ENCODE measurements at places on chromosomes 3 and 15. TPM values are rescaled to one million over a fixed set of nuclear protein-coding genes. Genes with fewer than 3 reads are reported as not detected.

- peak; percentile 31 for DNase-seq
These were observed 4.6 kb upstream of the SIN3A start for GRCh38 chr15:75455982-75456531.

DNA sequence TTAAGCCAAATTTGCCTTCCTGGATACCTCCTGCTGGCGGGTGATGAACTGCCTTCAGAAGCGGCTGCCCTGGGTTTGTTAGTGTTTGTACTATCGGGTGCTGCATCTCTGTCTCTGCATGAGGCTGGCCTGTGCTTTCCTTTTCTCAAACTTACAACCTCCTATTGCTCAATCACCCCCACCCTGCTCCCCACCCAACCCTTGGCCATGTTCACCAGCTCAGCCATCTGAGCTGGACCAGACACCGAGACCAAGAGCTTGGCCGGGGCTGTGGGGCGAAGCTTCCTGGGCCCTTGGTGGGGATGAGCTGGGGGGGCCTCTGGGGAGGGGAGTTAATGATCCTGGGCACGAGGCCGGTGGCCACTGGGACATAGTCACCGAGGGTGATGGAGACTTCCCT, 16.8 kb upstream of the FBLN2 start:
- DNase-seq: no peak

DNA sequence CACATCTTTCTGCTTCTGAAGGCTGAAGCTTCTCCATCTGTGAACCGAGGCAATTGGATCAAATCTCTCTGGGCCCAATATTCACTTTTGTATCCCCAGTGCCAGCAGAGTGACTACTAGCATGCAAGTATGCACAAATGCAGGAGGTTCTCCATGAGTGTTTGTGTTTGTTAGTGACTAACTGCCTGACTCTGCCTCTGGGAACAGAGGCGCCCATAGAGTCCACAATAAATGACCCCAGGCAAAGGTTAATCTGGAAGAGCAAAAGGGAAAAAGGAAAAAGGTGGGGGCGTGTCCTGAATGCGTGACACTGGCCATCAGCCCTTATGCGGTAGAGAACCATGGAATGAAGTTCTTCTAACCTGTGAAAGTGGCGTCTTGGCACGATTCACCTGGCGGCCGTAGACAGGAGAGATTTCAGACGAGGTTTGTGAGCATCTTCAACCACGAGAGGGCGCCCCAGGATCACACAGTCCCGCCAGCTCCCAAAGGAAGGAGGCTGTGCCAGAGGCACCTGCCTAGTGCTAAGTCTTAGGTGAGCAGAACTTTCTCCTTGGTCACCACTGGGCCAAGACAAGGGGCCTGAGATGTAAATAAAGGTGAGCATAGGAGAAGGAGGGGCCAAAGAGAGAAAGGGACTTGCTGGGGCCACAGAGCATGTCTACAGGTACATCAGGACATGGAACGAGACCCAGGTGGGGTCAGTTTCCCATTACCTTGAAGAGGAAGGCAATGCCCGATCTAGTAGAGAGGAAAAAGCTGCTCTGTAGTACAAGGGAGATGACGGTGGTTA, 44.2 kb downstream of the RBPMS2 start:
- peak; percentile 58 for DNase-seq

GRCh38 chr3:83873550-83873949, 1085.2 kb upstream of the CADM2 start:
- peak; percentile 14 for DNase-seq

DNA sequence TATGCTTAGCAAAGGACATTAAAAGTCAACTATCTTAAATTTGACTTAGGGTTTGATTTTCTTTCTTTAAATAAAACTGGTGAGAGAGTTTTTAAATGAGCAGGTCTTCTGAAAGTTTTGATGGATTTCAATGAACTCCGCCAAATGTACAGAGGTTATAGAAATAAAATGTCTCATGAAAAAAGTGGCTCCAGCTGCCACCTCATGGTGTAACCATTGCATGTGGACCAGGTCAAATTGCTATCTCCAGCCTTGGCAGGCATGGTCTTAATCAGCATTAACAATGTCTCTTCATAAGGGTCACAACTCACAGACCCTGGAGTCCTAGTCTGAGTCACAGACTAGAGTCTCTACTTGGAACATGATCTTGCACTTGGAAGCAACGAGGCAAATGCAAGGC, 182.3 kb downstream of the ADAMTS17 start:
- DNase-seq: no peak

SLC12A1 gene
- not detected for total RNA-seq

- no peak for DNase-seq
These were observed 112.5 kb upstream of the BNIP2 start for GRCh38 chr15:59801649-59802048.

ADAMTS7 gene
- total RNA-seq: 5.5 TPM

- no peak for DNase-seq
These were observed 554 bp upstream of the COMMD4 start for GRCh38 chr15:75335313-75335704.

ZNF660 gene
- total RNA-seq: 0.08 TPM

DNA sequence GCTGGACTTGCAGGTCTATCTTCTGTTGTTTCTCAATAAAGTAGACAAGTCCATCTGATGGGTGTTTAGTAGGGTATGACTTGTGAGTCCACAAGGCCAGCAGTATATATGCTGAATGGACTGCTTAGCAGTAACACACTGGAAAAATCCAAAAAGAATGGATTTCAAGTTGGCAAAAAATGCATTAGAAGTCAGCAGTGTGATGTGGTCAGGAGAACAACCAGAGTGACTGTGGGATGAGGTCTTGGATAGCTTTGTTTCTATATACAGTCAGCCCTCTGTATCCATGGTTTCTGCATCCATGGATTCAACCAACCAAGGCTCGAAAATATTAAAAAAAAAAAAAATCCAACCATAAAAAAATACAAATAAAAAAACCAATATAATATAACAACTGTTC, 55.8 kb downstream of the LPP start:
- DNase-seq: no peak

DNA sequence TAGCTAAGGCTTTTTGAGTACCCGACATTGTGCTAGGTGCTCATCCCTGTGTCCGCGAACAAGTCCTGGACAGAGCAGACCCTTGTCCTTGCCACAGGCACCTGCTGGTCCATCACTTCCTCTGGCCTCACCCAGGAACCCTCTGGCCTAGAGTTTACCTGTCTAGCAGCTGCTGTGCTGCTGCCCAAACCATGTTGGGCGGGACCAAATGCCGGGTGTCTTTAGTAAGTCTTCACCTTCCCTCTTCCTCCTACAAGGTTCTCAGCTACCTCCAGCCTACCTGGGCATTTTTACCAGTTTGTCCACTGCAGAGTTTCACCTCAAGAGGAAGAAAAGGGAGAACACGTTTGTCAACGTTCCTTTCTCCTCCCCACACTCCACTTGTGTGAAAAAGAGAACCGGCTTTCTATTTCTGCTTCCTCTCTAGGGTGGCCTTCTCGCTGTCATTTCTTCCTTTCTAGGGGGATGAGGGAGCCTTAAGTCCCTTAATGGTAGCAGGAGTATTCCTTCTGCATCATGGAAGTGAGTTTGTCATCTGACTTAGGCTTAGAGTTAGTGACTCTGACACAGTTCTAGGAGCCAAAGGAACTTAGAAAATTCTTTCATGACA, 80.4 kb upstream of the GCNT3 start:
- no peak for DNase-seq

GPR149 gene
- not detected for total RNA-seq

SYNPR gene
- total RNA-seq: not detected

- no peak for DNase-seq
These were observed 46.7 kb downstream of the MCF2L2 start for GRCh38 chr3:183381673-183382072.

- DNase-seq: no peak
These were observed 49.9 kb upstream of the BLM start for GRCh38 chr15:90667073-90667754.

GRCh38 chr15:46997501-46997900, 719.8 kb upstream of the SEMA6D start:
- DNase-seq: no peak

GRAMD2A gene
- 0.33 TPM for total RNA-seq

KLHL40 gene
- not detected for total RNA-seq

DNA sequence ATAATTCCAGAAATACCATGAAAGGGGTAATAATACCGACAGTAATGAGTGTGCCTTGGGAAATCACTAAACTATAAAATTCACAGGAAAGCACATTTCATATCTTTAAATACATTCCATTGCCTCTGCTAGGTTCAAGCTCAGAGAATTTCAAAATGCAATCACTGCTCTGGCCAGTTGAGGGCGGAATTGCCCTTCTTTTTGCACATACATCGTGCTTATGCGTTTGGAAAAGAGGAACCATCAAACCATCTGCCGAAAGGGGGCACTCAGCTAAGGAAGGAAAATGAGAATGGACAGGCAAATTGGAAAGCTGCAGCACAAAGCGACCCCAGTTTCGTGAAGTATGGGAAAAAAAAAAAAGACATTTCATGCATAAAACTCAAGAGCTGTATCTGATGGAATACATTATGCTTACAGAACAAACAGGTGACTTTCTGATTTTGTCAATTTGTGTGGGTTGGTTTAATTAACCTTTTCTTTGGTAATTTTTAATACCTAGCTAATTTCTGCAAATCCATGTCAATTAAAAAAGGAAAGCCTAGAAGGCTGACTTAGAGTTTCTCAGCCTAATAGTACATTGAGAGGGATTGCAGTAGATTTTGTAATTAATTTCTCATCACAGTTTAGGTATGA, 61.4 kb downstream of the TUSC7 start:
- DNase-seq: peak; percentile 51

SMAD6 gene
- total RNA-seq: 3.4 TPM

DNA sequence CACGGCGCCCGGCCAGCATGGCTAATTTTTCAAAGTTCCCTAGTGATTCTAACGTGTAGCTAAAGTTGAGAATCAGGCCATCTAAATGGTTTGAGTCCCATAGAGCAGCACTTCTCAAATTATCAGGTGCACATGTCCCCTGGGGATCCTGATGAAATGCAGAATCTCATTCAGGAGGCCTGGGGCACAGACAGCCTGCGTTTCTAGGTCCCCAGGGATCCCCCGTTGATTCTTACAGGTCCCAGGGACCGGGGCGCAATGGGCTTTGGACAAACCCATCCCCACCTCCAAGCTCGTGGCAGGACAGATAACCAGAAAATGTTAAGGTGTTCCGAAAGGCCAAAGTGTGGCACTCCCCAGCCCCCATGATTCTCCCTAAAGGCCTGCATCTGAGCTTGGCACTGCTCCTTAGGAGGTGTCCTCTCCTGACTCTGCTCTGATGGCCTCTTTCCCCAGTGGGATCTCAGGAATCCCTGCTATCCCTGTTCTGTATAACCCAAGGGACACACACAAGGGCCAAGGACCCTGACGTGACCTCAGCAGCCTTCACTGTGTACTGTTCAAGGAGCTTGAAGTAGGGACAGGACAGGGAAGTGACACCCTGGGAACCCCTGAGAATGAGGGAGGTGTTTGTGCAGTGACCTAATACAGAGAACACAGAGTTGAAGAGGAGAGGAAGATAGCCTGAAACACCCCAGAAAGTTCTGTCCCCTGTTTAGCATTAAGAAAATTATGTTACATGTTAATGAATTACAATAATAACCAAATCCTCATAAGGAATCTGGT, 8.0 kb downstream of the LRRK1 start:
- DNase-seq: no peak

DNA sequence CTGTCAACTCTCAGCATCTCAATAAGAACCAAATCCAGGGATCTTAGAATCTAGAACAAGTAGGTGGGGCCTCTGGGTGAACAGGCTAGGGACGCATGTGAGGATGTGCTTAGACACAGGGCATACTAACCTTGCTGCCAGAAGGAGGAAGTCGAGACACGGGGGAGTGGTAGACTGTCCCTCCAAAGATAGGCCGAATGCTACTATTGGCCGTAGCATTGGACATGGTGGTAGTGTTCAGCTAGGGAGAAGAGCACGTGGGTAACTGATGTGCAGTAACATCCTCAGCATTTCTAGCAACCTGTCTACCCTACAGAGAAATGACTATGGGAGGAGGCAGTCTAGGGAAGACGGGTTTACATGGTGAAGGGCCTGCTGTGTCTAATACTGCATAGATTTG, 15.6 kb downstream of the RCCD1 start:
- DNase-seq: no peak

- no peak for DNase-seq
These were observed 87.6 kb upstream of the TLE3 start for GRCh38 chr15:70185251-70185711.

VWA5B2 gene
- not detected for total RNA-seq

KNG1 gene
- not detected for total RNA-seq

DNA sequence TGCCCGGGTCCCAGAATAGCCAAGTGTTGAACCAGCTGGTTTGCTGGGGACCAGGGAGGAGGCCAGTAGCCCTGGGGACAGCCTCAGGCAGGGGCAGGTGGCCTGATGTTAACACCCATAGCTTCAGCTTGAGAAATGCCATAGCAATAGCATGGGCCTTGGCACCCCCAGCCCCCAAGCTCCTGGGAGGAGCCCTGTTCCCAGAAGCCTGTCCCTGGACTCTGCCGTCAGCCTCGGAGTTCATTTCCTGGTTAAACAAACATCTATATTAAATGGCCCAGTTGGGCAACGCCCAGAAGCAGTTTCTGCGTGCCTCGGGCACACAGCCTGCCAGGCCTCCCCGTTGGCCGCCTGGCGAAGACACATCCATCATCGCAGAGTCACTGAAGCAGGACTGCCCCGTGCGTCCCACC, 58.2 kb downstream of the FGD5 start:
- DNase-seq: peak; percentile 60

GRCh38 chr3:40337136-40338108, 27.9 kb downstream of the EIF1B start:
- DNase-seq: no peak

MAGEL2 gene
- 0.27 TPM for total RNA-seq

- no peak for DNase-seq
These were observed 750 bp upstream of the ITGB5 start for GRCh38 chr3:124887932-124888298.

DNA sequence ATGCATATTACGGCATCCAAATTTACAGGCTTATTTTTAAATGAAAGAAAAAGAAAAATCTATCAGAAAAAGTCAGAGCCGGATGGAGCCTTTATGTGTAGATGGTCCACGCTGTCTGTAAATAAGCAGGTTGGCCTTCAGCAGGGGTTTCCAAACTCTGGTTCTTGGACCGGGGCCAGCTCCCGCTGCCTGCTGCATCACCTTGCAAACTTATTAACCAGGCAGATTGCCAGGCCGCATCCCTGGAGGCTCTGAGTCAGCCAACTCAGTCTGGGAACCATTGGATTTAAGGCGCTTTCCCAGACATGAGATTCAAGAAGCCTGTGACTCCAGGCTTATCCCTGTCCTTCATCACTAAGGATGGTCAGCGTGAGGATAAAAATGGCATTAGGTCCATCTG, 212.4 kb downstream of the OPA1 start:
- DNase-seq: peak; percentile 96

- no peak for DNase-seq
These were observed 68.7 kb downstream of the SLTM start for GRCh38 chr15:58864602-58865424.

GRCh38 chr15:78950902-78951840, 6.3 kb upstream of the CTSH start:
- peak; percentile 44 for DNase-seq

DUOXA2 gene
- not detected for total RNA-seq

FOXB1 gene
- total RNA-seq: not detected

ASB14 gene
- total RNA-seq: not detected

Measured in H4 (cell line).